ENCODE measurements at places on chromosomes 7 and 10.

GRCh38 chr7:154757756-154758155, 245.2 kb downstream of the PAXIP1 start:
- DNase-seq = no peak

DNA sequence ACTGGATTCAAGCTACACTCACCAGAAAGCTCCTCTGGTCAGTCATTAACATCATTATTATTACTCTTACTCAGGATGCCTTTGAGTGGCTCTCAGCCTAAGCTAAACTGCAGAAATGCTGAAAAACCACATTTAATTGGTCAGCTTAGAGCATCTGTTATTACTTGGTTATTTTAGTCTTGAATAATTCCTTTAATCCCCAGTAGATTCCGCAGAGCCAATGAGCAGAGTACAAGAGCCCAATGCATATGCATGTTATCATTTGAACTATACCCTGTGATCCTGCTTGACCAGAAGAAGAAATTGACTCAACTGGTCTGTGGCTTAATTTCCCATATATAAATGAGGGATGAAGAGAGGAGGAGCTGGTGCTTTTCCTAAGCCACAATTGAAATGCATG, 417.6 kb upstream of the C7orf33 start:
- DNase-seq = no peak

DNA sequence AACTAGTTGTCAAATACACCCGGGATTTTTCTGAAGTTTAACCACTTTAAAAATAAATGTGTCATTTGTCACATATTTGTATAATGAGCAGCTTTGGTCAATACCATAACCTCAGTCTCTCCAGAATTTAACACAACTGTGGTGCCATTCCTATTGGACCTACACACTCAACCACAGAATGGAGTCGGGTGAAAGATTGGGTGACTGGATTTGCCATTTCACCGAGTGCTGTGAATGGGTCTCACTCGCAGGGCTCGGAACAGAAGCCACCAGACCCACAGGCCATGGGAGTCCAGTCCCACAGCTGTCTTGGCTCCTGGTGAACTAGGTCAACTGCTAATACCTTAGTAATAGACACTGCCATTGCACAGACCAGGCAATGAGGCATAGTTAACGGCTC, 298.4 kb downstream of the CCDC3 start:
- DNase-seq = no peak

DNA sequence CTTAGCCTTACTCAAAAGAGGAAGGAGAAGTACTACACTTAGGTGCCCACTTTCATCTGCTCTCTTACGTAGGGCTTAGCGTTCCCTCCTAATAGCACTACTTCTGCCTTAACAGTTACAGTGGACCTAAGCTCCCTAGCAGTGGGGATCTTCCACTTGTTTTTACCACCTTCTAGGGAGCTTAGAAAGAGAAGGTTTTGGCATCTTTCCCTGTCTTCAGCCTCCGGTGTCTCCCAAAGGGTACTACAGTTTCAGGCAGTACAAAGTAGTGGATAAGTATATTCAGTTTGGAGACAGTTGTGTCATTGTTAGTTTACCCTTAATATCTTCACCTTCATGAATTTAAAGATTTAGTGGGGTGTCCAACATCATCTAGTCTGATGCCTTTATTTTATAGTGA, 14.6 kb downstream of the CHRM2 start:
- DNase-seq = no peak

DNA sequence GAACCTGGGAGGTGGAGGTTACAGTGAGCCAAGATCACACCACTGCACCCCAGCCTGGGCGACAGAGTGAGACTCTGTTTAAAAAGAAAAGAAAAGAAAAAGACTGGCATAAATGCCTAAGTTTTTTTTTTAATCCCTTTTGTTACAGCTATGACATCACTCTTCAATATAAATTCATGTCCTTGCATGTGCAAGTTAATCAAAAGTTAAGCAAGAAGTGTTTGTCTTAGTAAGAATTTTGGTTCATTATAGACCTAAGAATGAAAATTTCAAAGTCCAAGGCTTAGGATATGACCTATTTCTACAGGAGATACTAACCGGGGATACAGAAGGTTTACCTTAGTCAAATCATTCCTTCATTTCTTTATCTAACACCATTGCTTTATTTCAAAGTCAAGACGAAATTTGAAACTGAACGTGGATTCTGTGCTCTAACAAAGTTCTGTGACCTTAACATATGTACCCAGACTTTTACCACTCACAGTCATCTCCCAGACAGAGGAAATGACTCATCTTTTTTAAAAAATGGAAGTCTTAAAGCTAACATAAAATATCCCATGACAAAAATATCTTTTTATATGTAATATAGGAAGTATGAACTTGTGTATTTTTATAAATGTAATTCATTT, 29.3 kb upstream of the ITGB8 start:
- peak; percentile 67 for DNase-seq

DNA sequence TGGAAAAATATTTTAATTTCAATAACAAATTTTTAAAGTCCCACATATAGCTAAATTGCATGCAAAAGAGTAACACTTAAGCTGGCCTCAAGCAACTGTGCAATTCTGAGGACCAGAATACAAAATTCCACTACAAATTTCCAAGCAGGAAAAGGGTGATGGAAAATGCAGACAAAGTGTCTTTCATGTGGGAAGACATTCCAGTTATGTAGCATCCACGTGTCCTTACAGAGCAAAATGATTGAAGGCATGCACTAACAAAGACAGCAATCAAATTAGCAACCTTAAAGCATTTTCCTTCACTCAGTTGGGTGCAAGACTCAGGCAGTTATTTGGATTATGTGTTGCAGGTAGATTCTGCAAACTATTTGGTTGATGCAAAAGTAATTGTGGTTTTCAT, 203.7 kb downstream of the HERPUD2 start:
- DNase-seq = no peak

DNA sequence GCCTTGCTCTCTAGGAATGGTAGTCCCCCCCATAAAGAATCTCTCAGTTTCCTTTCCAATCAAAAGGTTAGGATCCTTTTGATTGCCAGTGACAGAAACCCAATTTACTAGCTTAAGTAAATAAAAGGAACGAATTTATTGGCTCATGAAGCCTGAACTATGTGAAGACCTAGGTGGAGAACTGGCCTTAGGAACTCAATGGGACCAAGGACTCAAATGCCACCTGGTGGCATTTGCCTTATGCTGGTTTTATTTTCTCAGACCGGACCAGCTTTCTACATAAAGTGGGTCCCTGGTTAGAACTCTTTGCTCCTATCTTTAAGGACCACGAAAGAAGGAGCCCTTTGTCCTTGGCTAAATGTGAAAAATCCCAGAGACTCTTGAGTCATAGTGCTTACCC, 25.4 kb downstream of the CFTR start:
- DNase-seq = no peak
